ENCODE measurements at places on chromosomes 7 and 10.

- DNase-seq = no peak
Measured at GRCh38 chr10:73625004-73625883, 16.0 kb downstream of the MYOZ1 start.

- no peak for DNase-seq
Measured at GRCh38 chr10:128373071-128373749, 247.0 kb upstream of the MKI67 start.

GRCh38 chr10:77592946-77593636, 44.5 kb downstream of the KCNMA1 start:
- peak; percentile 84 for DNase-seq

GRCh38 chr7:18993933-18994668, 123.3 kb downstream of the TWIST1 start:
- DNase-seq = peak; percentile 50

- no peak for DNase-seq
Measured at GRCh38 chr7:127512663-127513062, 72.7 kb downstream of the GCC1 start.

DNA sequence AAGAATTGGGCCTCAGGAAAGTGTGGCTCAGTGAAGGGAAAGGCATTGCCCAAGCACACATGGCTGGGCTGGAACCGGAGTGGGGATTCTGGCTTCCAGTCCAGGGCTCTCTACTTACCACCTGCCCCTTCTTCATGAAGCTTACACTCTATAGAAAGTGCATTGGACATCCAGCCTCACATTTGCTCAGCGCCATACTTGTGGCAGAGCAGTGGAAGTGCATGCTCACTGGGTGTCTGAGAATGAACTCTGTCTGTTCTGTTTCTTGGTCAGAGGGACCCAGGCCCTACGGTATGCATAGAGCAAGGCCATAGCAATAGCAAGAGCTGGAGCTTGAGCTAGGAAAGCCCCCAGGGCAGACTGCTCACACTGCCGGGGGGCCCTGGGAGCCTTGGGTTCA, 1253.5 kb downstream of the TYW1 start:
- no peak for DNase-seq

DNA sequence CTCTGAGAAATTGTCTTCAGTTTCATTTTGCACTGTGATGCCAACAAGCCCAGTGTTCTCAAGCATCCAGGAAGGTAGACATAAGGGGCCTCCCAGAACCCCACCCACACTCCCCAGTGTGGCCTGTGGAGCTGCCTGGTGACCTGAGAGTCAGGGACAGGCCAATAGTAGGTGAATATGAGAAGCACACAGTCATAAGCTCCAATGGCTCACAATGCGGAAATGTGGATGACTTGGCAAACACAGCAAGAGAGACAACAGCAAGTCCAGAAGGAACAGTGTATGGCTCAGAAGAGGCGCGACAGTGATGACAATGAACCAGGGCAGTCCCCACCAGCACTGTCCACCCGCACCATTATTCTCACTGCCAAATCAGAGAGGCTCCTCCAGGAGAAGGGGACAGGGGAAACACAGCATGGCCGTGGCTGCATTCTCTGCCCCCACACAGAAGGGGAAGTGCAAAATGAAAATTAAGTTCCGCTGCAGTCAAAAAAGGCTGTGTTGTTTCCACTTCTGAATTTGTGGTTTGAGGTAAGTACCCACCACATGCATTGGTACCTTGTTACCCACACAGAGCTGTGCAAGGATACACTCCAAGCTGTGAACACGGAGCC, 419.8 kb downstream of the GRID1 start:
- no peak for DNase-seq

DNA sequence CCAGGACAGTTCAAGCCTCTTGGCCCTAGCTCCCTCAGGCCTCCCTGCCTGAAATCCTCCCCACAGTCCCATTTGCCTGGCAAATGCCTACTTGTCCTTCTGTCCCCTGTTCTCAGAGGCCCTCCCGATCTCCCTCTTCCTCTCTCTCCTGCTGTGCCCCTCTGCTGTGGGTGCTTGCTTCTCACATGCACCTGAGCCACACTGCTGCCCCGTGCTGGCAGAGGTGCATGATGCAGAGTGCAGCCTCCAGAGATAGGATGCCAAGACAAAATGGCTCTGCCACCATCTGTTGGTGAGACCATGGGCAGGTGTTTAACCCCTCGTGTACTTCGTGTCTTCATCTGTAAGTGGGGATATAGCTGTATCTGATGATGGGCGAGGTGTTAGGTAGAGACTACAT, 158.4 kb downstream of the RGS10 start:
- DNase-seq = no peak

DNA sequence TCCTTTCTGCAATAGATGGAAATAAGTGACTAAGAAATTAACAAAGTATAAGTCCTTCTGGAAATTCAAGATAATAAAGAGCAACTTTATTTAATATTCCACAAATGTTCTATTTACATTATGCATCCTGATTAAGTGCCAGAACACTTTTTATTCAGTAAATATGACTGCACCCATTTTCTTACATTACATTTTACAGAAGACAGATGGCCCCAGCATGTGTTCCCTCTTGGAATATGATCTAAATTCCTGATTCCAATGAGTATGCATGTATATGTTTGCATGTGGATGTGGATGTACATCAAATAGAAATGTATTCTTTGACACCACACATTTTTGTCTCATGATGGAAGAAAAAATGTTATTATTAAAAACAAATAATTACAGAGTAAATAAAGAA, 628.7 kb upstream of the SEMA3D start:
- no peak for DNase-seq

DNA sequence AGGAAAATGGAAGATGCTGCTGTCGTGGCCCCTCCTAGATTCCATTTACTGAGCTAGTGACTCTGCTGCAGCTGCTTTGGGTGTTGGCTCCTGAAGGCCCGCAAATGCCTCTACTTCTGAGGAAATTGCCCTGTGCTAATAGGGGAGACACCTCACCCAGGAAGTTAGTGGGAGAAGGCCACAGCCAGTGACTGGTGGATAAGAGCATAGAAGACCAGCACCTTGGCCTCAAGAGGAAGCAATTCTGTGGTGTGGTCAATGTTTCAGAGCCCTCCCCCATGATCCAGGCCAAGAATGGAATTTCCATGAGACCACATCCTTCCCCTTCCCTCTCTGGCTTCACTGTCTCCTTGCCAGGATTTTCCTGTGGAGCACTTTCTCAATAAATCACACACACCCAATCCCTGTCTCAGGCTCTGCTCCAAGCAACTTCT, 25.0 kb upstream of the FZD1 start:
- DNase-seq = peak; percentile 56

- no peak for DNase-seq
Measured at GRCh38 chr7:141102436-141102835, 28.6 kb downstream of the TMEM178B start.

- no peak for DNase-seq
Measured at GRCh38 chr10:78079411-78079810, 45.7 kb downstream of the RPS24 start.

GRCh38 chr7:80847027-80847426, 71.8 kb downstream of the SEMA3C start:
- DNase-seq = no peak

GRCh38 chr10:34228066-34228465, 587.0 kb downstream of the PARD3 start:
- DNase-seq = no peak

DNA sequence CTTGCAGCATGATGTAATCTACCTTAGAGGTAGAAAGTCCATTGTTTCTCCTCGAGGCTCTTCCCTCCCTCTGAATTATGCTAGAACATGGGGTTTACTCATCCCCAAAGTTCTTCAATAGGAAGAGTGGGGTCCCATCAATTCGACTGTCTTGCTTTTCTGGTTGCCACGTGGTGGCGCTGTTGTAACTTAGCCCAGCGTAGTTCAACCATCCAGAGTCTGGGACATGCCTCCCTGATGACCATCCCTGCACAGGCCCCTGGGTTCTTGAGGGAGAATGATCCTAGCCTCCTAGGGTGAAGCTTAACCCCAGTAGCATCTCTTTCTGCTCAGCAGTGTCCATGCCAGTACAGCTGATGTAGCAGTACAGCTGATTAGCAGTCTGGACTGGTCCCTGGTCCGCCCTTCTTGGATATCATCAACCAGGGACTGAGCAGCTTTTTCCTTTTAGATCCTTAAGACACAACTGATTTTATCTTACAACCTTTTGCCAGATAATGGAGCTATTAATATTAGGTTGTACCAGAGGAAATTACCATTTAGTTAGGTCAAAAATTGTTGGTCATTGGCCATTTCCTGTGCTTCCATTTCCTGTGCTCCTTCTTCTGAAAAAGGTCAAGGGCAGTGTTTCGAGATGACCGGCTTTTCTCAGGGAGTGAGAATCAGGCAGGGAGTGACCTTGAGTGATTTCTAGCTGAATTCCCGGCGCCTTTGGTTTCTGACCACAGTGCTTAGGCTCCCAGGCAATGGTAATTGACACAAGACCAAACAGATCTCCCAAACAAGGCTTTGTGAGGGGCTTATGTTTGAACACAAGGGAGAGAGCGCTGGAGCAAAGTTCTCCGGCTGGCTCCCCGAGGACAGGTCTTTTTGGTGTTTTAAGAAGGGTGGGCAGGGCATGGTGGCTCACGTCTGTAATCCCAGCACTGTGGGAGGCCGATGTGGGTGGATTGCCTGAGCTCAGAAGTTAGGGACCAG, 65.4 kb downstream of the TACC2 start:
- no peak for DNase-seq

DNA sequence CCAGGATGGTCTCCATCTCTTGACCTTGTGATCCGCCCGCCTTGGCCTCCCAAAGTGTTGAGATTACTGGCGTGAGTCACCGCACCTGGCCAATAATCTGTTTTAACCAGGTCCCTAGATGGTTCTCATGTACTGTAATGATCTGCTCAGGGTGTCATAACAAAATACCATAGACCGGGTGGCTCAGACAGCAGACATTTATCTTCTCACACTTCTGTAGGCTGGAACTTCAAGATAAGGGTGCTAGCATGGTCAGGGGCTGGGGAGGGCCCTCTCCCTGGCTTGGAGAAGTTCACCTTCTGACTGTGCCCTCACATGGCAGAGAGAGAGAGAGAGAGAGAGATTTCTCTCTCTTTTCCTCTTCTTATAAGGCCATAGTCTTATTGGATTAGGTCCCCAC, 279.4 kb upstream of the LYZL1 start:
- no peak for DNase-seq

DNA sequence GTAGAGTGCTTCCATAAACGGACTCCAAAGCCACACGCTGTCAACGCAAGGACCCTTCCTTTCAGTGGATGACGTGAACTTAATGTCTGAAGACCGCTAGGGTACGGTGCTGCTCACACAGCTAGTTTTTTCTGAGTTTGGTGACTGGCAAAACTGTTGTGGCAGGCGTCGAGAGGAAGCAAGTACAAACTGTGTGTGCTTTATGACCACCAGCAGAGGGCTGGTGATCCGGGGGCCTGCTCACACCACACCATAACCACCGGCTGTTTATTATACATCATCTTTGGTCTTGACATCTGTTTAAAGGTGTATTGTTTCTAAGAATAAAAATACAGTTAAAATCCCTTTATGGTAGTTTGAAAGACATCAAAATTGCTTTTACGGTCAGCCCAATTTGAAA, 37.1 kb upstream of the ATP6V0A4 start:
- no peak for DNase-seq

- DNase-seq = no peak
Measured at GRCh38 chr7:24836084-24836483, 78.8 kb upstream of the GSDME start.

DNA sequence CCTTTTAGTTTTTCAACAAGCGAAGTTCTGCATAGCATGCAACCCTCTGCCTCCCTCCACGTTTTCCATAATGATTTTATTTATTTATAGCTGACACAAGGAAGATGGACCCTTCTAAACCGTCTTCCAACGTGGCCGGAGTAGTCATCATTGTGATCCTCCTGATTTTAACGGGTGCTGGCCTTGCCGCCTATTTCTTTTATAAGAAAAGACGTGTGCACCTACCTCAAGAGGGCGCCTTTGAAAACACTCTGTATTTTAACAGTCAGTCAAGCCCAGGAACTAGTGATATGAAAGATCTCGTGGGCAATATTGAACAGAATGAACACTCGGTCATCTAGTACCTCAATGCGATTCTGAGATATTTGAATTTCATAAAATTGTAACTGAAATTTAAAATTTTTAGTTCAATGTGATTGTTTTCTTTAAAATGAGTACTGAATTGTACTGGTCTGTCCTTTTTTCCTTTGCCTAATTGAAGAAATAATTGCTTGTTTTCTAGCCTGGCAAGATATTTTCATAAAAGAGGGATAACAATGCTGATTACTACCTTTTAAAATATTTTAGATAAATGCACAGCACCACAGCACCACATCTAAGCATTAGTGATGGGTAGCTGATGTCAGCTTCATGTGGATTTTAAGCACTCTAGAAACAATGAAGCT, 41.5 kb upstream of the SLC39A12 start:
- DNase-seq = no peak

- no peak for DNase-seq
Measured at GRCh38 chr10:76357726-76358415, 926.4 kb downstream of the LRMDA start.

GRCh38 chr10:107340326-107340725, 175.8 kb upstream of the SORCS1 start:
- DNase-seq = no peak

- peak; percentile 18 for DNase-seq
Measured at GRCh38 chr10:69644658-69645295, 14.7 kb downstream of the FAM241B start.

DNA sequence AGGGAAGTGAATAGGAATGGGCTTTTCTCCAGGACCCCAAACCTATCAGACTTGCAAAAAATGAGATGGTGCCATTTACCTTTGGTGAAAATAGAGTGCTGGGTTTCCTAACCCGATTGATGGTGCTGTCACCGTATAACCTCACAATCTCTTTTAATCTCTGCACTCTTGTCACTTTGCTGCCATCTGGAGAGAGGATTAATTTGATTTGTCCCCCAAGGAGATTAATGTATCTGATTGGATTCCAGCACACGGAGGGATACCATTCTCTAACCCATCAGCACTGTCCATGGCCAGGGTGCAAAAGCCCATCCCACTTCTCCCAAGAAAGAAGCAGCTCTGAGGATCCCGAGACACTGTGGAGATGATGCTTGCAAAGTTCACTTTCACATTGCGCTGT, 86.3 kb upstream of the NFE2L3 start:
- DNase-seq = no peak

DNA sequence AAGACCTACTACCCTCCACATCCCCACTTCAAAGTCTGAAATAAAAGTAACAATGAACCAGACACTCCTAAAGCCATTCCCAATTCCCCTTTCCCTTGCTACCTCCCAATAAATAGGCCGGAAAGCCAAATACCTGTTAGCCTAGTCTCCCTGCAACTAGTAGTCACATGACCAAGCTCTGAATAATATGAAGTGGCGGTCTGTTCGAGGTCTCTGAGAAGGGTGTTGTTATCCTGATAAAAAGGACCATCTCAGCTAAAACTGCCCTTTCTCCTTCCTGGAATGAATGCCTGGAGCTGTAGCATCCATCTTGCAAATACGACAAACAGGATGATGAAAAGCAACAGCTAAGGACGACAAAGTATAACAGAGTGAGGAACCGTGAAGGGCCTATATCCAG, 6.0 kb downstream of the KIF5B start:
- DNase-seq = no peak

DNA sequence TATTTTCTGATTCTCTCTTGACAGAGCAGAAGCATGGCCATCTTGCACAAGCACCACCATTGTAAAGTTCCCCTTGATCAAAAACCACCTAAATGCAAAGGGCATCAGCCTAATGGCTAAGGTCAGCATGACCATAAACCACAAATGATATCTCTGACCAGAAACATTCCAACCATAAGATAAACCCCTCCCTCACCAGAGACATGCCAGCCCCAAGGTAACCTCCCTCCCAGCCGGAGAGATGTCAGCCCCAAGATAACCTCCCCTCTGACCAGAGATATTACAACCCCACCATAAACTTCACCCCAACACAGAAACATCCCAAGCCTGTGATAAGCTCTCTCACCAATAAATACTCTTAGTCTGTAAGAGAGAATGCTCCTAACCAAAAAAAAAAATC, 72.1 kb upstream of the CDK1 start:
- DNase-seq = no peak
